Left hindlimb (tissue), 1 donor: ENCODE measurements at places on chromosomes 1 and 21.
A peak's percentile ranks its signal among the peaks of the same experiment; 100 is the strongest.

DNA sequence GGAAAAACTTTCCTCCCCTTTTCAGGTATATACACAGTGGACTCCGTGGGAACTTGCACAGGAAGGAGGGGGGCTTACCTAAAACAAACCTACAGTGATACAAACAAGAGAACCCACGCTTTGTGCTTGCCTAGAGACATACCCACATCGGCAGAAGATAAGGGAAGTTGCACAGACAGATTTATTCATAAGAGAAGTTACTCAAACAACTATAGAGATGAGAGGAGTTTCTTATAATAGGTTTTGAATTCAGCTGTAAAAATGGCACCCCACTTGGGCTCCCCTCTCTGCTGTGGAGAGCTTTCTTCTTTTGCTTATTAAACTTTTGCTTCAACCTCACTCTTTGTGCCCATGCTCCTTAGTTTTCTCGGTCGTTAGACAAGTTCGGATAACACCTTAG is 1.8 kb upstream of the DUSP12 start:
- DNase-seq = no peak

GRCh38 chr1:64623750-64624191 is 121.1 kb upstream of the RAVER2 start:
- no peak for DNase-seq

DNA sequence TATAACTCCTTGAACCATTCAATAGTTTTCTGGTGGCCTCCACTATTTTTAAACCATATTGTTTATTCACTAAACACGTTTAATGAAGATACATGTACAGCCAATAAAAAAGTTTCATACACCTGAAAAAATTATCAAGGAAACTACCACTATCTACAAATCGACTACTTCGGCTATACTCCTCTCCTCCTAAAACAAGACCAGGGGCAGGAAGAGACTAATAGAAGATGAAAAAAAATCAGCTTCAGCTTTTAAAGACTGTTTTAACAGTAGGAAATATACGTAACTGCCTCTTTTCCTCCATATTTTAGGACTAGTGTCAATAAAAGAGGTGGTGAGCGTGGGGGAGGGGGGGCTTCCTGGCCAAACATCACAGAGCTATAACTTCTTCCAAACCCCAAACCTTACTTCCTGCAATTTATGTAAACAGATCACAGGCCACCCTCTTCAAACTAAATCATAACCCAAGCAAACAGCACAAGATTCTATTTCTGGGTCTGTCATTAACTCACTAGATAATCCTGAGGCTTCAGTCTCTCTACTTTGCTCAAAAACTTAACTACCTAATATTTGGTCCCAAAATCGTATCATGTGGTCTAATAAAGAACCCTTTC is 15.1 kb downstream of the FOXJ3 start:
- peak; percentile 40 for DNase-seq

DNA sequence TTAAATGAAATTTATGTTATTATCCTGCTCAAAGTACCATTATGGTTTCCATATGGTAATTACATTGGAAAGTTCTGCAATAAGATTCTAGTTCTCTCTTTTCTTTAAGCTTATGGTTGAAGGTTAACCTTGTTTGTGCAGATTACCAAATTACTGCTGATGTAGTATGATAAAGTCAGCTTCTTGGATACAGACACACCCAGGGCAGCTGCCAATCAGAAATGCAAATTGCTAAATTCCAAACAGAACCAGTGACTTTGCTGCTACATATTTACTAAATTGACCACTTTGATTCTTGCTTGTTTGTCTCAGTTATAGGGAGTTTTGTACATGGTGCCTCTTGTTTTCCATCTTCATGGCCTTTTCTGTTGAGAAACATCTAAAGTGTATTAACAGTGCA is 26.5 kb downstream of the GNAT2 start:
- no peak for DNase-seq

GRCh38 chr1:61160526-61160925 is 78.2 kb downstream of the NFIA start:
- no peak for DNase-seq

DNA sequence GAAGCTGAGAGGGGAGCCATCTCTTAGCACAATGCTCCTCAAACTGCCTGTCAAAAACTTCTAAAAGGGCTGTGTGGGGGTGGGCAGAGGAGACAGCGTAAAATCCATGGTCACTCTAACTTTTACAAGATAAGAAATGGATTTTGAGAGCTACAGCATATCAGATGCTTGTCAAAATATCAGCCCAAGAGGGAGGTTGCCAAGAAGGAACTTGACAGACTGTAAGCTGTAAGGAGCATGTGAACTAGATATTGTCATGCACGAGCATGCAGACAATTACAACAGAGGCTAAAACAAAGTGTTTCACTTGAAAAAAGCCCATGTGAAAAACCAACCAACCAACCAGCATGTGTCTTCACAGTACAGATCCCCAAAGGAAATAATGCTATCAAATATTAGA is 107.3 kb upstream of the B3GALT2 start:
- no peak for DNase-seq

- no peak for DNase-seq
Measured at GRCh38 chr21:45158491-45159423, 84.4 kb downstream of the ADARB1 start.

DNA sequence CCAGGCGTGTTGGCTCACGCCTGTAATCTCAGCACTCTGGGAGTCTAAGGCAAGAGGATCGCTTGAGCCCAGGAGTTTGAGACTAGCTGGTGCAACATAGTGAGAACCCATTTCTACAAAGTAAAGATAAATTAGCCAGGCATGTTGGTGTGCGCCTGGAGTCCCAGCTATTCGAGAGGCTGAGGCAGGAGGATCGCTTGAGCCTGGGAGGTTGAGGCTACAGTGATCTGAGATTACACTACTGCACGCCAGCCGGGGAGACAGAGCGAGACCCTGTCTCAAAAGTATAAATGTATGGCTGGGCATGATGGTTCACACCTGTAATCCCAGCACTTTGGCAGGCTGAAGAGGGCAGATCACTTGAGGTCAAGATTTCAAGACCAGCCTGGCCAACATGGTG is 51.5 kb upstream of the LBR start:
- DNase-seq = no peak

DNA sequence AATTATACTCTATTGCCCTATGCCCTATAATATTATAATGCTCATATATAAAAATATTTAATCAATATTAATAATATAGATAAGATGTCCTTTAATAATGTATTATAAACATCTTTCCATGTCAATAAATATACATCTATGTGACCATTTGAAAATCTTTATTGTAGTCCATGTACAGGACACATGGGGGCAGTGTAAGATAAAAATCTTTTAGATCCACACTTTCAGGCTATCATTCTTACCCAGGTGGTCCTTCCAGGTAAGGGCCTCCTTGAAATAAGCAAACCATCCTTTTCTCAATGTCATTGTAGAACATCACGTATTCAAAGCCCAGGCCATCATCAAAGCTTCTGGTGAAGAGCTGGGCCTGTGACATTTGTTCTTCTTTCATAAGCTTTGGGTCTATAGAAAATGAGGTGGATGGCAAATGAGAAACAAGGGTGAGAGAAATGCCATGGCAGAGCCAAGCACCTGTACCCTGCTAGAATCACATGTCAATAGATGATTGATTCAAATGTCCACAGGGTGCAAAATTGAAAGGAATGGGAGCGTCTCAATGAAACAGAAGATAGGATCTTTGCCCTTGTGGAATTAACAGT is 20.2 kb downstream of the THEM4 start:
- no peak for DNase-seq
